ENCODE measurements at places on chromosomes 12 and 14.

GRCh38 chr12:122421187-122421820 is 1.2 kb downstream of the CLIP1 start:
- DNase-seq: peak; percentile 35

GRCh38 chr14:71061458-71061857 is 154.2 kb downstream of the PCNX1 start:
- no peak for DNase-seq

DNA sequence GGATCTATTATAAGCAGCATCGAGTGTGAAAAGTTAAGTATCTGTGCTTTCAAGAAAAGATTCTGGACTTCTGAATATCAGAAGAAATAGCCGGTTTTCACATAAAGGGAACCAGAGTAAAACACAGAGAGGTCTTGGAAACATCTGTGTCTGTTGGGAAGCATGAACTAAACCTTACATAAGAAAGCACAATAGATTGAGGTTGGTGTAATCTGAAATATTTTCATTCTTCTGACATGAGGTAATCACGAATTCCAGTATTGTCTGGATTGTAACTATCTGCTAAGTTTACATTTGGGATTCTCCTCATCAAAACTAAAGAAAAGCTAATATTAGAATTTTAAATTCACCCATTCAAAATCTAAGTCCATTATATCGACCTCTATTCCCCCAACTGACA is 161.3 kb downstream of the CPNE8 start:
- no peak for DNase-seq

DNA sequence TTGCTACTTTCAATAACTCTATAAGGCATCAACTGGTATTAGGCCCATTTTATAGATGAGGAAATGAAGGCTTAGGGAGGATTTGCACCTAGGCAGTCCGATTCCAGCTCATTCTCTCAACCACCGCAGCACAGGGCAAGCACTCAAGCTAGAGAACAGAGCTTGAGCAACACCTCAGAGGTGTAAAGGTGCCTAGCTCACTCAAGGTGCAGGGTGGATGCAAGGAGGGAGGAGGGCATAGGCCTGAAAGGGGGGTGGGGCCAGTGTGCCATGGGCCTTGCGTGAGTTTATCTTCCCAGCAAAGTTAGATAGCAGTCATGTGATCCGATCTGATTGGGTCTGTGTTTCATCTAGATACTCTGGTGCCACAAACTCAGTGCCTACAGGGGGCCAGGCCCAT is 10.2 kb upstream of the EMP1 start:
- no peak for DNase-seq

GRCh38 chr14:63993992-63994391 is 141.2 kb downstream of the SYNE2 start:
- DNase-seq: no peak

GRCh38 chr12:18284386-18284785 is 23.1 kb downstream of the PIK3C2G start:
- no peak for DNase-seq

DNA sequence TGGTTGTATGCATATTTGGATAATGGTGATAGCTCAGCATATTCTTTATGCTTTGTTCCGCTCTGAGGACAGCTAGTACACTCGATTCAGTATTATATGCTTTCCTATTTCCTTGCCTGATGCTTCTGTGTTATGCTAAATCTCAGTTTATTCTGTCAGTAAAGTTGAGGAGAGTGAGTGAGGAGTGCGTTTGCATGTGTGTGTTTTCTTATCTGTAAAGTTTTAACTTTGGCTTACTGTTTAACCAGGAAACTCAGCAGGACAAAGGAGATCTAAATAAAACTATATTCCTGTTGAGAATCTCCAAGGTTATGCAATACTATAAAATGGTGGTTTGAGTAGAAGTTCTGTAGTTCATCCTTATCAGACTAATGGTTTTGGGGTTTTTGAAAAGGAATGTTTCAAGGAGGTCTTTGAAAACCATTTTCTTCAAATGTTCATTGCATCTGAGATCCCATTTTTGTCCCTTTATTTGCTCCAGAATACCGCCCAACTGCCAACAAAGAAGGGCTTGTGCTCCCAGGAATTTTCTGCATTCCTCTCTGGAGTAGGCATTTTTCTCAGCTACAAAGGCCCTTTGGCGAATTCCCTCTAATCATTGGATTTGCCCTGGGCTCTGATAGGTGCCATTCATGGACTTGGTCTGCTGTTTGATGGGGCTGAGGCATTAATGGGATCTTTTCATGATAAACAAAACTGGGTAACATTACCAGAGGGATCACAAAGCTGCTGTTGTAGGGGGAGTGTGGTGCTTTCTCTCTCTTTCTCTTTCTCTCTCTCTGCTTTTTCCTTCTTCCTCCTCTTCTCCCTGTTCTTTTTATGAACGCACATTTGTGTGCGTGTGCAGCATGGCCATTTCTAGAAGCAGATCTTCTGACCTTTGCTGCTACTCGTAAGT is 71.7 kb downstream of the HMGA2 start:
- peak; percentile 99 for DNase-seq

- no peak for DNase-seq
Measured at GRCh38 chr14:36241183-36241582, 64.7 kb upstream of the PTCSC3 start.

GRCh38 chr14:49769581-49770211 is 1.7 kb downstream of the KLHDC2 start:
- DNase-seq: no peak

DNA sequence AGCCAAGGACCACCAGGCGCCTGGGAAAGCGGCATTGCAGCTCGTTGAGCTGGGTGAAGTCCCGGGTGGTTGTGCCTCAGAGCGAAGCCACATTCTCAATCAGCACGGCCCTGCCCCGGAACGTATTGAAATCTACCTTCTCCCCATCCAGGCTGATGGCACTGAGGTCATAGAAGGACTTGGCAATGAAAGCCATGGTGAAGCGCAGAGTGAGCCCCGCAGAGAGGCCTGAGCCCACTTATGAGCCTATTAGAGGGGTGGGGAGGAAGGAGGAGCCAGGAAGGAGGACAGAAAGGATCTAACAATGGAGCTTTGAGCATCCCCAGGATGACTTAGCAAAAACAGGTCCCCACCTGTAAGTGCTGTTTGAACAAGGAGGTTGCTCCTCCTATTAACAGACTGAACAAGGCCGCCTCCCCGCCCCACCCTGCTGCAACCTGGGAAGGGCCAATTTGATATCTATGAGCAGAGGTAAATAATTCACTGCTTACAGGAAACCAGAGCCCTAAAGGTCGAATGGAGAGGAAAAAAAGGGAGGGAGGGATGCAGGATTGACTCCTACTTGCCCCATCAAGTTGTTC is at the start of gene GPX2:
Gene GPX2, minus strand, starts transcription at position 215 of the 581 bp plus-strand sequence. Its CDS starts 19 bp downstream, at position 196.
- DNase-seq: no peak

DNA sequence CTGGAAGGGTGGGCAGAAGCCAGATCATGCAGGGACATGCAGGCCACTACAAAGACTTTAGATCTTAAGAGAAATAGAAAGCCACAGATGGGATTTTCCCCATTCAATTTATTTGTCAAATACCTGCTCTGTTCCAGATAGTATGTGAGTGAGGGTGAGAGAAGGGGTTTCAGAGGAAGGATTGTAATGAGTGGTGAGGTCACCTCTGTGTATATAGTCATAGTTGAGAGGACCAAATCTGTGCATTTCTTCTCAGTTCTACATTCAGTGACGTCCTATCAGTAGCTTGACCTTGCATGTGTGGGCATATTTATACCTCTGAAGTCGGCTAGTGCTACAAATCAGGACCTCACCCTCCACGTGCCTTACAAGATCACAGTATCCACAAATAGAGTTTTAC is 31.2 kb upstream of the RBM19 start:
- DNase-seq: no peak
